ENCODE measurements at places on chromosomes 12 and 14.

GRCh38 chr12:111557271-111558106 lies 41.6 kb downstream of the ATXN2 start:
- no peak for DNase-seq

DNA sequence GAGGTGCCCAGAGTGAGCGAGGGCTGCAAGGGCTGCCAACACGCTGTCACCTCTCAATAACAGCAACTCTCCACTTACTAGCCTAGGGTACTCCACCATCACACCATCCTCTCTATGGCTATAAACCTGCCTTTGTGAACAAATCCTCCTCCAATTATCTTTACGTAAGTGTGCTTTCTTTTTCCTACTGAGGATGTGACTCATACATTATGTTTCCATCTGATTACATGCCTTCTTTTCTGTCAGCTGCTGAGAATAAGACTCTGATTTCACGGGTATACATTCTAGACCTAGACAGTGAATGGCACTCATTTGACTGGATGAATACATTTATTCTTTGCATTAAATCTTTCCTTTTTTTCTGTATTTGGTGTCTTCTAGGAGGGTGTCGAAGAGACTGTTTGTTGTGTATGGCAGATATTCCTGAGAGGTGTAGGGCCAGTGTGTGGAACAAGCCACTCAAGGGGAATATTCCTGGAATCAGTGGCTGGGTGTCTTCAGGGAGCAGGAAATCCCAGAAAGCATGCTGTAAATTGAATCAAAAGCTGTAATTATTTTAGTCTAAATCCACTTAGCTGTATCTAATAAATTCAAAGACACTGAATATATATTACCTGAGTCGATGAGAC lies 327.3 kb upstream of the TMTC1 start:
- no peak for DNase-seq

DNA sequence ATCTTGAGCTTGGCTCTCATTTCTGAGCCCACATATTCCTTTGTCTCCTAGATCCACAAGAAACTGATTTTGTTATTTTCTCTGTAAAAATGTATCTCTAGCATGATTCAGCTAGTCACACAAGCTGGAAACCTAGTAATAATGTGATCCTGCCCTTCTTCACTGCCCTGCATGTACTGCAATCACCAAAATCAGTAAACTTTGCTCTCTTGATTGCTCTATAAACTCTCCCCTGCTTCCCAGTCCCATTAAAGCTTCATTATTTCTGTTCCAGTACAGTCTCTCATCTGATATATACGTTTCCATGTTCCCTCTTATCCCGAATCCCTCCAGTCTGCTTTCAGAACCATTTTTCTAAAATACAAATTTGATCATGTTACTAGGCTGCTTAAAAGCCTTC lies 166.5 kb downstream of the MSRB3 start:
- no peak for DNase-seq

DNA sequence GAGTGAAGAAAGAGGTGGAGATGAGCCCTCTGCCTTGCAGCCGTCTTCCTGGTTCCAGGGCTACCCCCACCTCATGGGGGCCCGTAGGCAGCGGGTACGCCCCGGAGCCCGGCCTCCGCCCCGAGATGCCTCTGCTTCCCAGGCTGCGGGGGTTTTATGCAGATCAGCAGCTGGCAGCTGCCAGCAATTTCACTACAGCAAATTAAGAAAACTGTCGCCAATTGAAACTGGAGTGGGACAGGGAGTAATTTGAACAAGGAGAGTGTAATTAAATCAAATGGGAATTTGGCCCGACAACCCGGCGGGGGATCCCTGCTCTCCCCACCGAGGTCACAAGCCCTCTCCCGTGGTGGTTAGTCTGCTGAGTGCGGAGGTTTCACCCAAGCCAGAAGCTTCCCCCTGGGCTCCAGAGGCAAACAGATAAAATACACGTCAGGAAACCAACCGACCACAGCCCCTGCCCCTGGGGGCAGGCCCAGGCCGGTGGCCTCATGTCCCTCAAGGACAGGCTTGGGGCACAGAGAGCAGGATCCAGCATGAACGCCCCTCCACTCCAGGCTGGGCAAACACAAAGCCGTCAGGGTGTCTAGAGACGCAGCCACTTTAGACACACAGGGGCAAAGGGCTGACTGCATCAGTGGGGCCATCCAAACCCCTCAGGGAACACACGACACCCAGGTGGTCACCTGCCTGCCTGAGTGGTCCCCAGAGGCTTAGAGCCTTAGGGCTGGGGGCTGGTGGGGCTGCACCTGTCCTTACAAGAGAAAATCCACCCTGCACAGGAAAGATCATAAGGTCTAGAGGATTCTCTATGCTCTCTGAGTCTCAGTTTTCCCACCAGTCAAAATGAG lies 53.8 kb downstream of the TESC start:
- DNase-seq: no peak

DNA sequence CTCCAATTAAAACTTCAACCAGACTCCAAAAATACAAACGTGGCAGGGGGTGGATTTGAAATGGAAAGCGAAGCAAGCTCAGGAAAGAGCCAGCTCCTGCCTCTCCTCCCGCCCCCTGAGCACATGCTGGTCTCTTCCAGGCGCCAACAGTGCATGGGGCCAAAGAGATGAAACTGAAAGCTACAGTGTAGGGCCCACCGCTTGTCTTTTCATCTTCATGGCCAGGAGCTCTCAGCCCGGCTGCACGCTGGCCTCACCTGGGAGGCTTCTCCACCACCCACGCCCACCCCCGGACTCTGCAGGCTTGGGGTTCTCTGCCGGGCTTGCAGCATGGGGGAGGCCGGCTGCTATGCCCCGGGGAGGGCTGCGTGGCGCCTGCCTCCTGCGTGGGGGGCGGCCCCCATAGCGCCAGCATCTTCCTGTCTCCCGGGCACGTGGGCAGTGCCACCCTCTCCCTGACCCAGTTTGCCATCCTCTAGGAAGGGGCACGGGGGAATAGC lies 2.0 kb downstream of the RIMBP2 start:
- DNase-seq: no peak

DNA sequence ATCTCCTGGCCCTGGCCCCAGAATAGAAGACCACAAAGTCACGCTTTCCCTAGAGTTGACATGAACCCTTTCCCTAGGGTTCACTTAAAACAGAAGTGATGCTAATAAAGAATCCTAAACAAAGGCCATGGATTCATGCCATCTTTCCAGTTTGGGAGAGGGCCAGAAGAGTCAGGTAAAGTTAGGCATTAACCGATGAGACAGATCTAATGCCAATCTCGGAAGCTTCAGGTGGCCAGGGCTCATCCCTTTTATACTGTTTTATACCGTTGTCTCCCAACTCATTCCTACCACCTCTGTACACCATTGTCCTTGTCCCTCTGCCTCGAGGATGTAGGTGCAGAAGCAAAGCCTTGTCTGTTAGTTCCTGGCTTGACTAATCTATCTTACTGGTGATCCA lies 22.8 kb upstream of the ACTR10 start:
- no peak for DNase-seq

- no peak for DNase-seq
Observed at GRCh38 chr12:59077575-59078426, 157.5 kb upstream of the LRIG3 start.

GRCh38 chr12:26001530-26001929 lies 43.0 kb downstream of the RASSF8 start:
- DNase-seq: no peak

- no peak for DNase-seq
Observed at GRCh38 chr12:121866331-121866730, 7.7 kb upstream of the HPD start.

- DNase-seq: no peak
Observed at GRCh38 chr12:61369241-61369910, 890.8 kb upstream of the USP15 start.

All from hypothalamus (tissue), 51 donors.